ENCODE measurements at places on chromosomes 1 and 21.

DNA sequence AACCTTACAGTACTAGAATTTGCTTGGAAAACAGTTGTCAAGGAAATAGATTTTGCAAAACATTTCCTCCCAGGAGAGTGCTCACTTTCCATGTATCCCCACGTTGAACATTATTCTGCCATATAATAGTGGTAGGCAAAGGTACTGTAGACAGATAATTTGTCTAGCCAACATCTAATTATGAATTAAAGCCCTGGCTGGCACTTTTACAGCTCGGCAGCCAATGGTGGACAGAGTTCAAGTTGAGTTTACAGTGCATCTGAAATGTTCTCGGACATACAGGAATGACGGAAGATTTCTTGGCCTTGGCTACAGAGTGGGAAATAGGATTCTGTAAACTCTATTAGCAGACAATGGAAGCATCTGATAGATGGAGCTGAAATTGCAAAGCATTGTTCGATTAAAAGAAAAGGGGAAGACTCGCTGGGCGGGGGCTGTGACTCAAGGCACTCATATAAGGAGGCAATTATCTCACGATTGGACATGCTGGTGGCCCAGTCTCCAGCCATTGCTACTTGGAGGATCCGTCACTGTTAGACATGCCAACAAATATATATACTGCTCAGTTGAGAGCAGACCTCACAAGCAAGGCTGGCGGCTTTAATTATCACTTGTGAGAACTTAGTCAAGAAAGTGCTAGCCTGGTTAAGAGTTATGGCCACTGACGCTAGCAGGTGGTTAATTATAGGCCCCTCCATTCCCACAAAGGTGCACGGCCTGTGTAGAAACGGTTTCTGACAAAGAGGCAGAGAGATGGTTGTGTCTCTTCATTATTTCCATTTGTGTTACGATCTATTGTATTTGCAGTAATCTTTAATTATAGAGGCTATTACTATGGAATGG lies 48.0 kb downstream of the MAN1C1 start:
- DNase-seq, result no peak

DNA sequence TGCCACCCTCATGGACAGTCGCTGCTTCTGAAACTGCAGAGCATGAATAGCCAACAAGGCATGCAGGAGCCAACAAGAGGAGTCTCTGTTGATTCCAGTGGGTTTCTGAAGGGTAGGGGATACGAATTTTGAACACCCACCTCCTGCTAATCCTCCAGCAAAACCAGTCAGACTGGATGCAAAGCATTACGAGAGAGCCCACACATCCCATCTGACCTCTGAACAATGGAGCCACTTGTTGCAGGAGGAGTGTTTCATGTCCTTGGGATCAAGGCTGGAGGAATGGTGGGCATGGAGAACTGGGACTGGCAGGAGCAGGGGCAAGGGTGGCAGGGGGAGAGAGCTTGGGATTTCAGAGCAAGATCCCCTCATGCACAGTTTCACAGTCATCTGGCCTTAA lies 1.6 kb downstream of the VTCN1 start:
- no peak for DNase-seq

DNA sequence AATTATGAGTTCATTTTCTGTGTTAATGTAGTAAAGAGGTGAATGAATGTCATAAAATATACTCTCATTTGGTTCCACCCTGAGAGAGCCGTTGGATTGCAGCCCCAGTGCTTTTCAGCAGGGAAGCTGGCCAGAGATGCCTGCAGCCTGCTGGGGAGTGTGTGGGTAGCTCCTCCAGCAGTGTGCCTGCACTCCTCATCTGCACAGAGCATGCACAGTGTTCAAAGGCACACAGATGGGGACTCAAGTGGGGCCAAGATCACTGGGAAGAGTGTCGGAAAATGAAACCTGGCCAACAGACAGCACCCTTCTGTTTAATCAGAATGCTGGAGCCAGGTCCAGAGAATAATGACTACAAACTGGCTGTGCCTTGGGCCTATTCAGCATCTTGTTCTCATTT lies 206.8 kb downstream of the ST6GALNAC3 start:
- DNase-seq, result no peak

- DNase-seq, result no peak
These were observed 91.8 kb downstream of the FOXD2 start for GRCh38 chr1:47529520-47530098.

DNA sequence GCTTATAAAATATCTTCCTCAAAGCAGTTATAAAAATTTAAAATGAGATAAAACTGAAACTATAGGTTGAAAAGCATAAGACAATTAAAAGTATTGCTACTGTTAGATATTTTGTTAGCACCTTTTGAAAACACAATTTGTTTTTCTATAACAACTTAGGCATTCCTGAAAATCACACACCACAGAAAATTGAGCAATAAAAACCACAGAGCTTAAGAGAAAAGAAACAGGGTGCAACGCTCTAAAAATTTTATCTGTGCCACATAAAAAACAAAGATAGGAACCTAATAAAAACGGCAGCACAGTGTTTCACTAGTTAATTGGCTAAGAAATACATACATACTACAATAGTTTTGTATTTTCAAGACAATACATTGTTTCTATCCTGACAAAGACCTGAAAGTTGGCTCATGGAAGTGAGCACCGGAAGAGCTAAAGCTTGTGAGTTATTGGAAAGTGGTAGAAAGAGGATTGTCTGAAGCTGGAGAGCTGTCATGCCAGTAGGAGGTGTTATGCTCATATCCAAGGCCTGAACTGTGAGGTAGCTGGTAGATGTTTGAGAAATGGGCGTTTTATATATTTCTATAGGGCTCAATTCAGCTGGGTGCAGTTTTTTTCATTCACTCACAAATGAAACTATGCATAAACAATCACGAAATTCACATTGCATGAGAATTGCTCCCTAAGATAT lies 45.8 kb downstream of the RGS7 start:
- DNase-seq, result no peak

DNA sequence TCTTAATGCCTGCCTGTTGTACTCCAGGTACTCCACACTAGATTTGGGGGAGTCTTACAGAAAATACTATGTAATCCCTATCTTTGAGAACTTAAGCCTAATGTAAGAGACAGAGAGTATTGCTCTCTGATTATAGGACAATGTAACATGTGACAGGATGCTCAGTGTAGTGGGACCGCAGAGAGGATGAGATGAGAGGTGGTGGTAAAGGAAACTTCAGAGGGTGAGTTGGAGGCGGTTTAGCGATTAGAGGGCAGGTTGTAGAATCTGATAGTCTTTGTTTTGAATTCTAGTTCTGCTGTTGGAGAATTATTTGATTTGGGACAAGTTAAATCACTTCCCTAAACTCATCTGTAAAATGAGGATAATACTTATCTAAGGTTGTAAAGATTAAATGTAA lies 5.4 kb downstream of the SOAT1 start:
- DNase-seq, result no peak

- no peak for DNase-seq
These were observed 20.0 kb upstream of the KLHDC8A start for GRCh38 chr1:205376739-205377138.

DNA sequence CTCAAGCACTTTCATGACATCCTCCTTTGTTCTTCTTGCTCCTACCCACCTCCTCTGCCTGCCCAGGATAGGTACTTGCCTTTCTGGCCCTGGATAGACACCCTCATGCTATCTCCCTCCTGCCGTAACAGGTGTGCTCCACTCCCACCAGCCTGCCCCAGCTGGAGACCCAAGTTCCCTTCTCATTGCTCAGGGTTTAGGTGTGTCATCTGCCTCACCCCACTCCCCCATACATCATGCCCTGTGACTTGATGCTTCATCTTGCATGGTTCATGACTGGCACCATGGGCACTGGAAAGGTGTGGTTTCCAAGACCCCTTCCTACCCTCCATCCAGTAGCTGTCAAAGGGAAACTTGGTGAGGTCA lies 5.9 kb downstream of the RHEX start:
- no peak for DNase-seq

- DNase-seq, result no peak
These were observed 207.1 kb downstream of the AKT3 start for GRCh38 chr1:243642936-243643335.

DNA sequence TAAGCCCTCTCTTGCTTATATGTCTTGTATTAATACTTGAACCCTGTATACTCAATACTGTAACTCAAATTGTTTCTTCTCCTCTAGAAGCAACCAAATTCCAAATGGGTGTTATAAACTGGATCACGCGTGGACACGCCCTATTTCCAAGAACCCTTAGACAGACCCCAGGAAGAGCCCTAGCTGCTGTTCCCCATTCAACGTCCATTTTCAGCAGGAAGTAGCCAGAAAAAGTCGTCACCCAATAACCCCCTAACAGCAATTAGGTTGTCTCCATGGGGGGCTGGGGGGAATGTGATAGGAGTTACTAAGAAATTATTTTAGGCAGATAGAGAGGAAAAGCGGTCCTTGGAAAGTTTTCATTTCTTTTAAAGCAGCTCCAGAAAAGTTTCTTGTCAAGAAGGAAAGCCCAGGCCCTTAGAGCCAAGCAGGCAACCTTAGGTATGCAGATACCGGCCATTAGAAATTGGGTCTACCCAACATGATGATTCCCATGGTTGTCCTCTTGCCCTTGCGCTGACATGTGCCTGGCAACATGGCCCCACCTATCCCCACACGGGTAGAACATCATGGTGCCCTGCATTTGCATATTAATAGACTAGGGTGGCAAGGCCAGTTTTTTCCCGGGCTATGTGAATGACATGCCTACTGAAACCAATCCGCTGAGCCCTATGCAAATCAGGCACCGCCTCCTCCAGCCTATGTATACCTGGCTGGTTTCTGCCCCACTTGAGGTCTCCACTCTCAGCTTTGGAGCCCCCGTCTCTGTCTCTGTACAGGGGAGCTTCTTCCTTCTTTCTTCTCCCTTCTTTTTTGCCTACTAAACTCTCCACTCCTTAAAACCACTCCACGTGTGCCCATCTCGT lies 4.0 kb upstream of the CD46 start:
- no peak for DNase-seq

- DNase-seq, result no peak
These were observed 6.5 kb downstream of the PODN start for GRCh38 chr1:53068314-53069099.

- DNase-seq, result no peak
These were observed 267.4 kb upstream of the RUNX1 start for GRCh38 chr21:35316456-35316855.

DNA sequence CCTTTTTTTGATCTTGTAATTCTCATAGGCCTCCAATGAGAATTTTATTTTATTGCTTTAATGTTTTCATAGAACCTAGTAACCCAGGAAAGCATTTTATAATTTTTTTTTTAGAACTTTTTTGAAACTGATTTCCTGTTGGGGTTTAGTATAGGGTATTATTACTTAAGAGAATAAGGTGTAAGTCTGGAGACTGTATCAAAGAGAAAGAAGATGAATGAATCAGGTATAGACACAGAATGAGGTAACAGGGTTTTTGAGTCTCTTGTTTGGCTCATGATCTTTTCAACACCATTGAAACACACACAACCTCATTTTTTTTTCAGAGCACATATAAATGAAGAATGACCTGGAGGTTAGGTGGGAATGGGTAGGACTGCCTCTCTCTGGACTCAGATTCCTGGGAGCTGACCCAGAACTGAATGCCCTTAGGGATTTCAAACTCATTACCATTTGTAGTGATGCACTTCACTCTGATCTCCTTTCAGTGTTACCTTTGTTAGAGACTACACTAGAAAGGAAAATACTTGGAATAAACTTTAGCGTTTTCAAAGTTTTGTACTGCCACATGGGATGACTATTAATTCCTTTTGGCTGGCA lies 51.0 kb downstream of the EPB41 start:
- no peak for DNase-seq

- no peak for DNase-seq
These were observed 46.3 kb downstream of the RNF115 start for GRCh38 chr1:145777357-145778145.

DNA sequence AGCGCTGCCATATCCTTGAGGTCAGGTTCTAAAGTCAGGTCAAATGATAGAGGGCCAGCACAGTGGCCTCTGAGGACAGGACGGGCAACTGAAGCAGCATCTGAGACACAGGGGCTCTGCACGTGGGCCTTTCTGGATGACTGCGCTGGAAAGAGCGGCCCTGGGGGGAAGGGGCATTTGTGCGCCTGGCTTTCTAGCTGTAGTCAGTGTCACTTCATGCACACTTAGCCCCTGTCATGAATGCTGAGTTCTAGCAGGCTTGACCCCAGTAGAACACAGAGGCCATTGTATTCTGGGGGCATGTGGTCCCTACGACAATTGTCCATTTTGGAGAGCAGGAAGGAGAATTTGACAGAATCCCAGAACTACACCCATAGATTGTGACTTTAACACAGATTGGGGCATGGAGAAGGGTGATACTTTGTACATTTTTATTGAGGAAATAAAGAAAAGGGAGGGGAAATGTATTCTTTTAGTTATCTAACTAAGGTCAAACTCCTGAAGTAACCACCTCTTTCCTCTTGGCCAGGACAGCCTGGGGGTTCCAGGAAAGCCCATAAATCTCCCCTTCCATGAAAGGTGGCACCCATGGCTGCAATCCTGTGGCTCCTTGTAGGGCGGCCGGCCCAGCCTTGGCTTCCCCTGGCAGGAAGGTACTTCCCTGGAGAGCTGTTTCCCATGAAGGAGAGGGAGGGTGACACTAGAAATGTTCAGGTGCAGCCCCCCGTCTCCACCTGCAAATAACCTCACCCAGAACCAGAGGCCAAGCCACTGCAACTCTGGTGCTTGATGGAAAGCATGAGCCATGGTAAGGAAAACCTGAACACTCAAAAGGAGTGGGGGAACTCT lies 34.4 kb downstream of the NTPCR start:
- no peak for DNase-seq

DNA sequence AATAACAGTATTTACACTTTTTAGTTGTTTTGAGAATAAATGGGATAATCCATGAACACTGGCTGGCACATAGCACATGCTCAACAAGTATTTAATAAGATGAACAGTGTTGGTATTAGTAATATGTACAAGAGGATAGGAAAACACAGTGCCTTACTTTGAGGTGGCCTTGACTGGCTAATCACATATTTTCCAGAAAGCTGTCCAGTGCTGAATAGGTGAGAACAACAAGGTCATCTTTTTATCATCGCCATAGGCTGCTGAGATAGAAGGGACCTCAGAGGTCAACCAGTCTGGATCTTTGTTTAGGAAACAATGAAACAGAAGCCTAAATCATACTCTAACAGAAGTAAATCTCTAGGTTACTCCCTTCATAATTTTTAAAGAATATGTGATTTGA lies 89.7 kb upstream of the BCL9 start:
- no peak for DNase-seq

- DNase-seq, result no peak
These were observed 231.5 kb upstream of the ST6GALNAC5 start for GRCh38 chr1:76635784-76636183.

GRCh38 chr1:25991937-25992688 lies 5.8 kb downstream of the PAFAH2 start:
- DNase-seq, result no peak
